ENCODE measurements at places on chromosomes 3 and 15. TPM values are rescaled to one million over a fixed set of nuclear protein-coding genes. Genes with fewer than 3 reads are reported as not detected.

Gene IL20RB
- 0.48 TPM for total RNA-seq

Gene GOLGA6L7
- not detected for total RNA-seq

Gene ZKSCAN7
- total RNA-seq: 1.7 TPM

- H3K4me1 ChIP-seq: peaks cover 3% of the 10 kb centered on the region
- no peak overlapping the region for H3K4me3 ChIP-seq
- no peaks in the 10 kb centered on the region for H3K36me3 ChIP-seq
- H3K27me3 ChIP-seq: no peaks in the 10 kb centered on the region
These were observed 117.7 kb upstream of the TP63 start for GRCh38 chr3:189513281-189514117.

GRCh38 chr3:57041674-57042073 lies 18.8 kb upstream of the SPATA12 start:
- H3K27ac ChIP-seq: no peak overlapping the region
- no peak for DNase-seq
- no peaks in the 10 kb centered on the region for H3K36me3 ChIP-seq
- no peaks in the 10 kb centered on the region for H3K27me3 ChIP-seq
